Small intestine (tissue), 16 donors: ENCODE measurements at places on chromosomes 3 and 15.

GRCh38 chr3:129577925-129578786 is 28.3 kb downstream of the PLXND1 start:
- no peak for DNase-seq
- H3K27ac ChIP-seq, result no peak overlapping the region
- no peak overlapping the region for H3K4me3 ChIP-seq
- peaks cover 55% of the 10 kb centered on the region for H3K36me3 ChIP-seq
- H3K4me1 ChIP-seq, result no peaks in the 10 kb centered on the region

GRCh38 chr3:172517859-172518466 is 5.3 kb downstream of the TNFSF10 start:
- H3K36me3 ChIP-seq, result peaks cover 3% of the 10 kb centered on the region
- H3K27me3 ChIP-seq, result no peaks in the 10 kb centered on the region
- no peak for DNase-seq
- no peak overlapping the region for H3K4me3 ChIP-seq
- H3K4me1 ChIP-seq, result peaks cover 27% of the 10 kb centered on the region

- no peaks in the 10 kb centered on the region for H3K27me3 ChIP-seq
- H3K4me1 ChIP-seq, result no peaks in the 10 kb centered on the region
- no peaks in the 10 kb centered on the region for H3K36me3 ChIP-seq
- H3K4me3 ChIP-seq, result no peak overlapping the region
- H3K27ac ChIP-seq, result no peak overlapping the region
- no peak for DNase-seq
Observed at GRCh38 chr3:134659391-134660045, 8.7 kb upstream of the KY start.

DNA sequence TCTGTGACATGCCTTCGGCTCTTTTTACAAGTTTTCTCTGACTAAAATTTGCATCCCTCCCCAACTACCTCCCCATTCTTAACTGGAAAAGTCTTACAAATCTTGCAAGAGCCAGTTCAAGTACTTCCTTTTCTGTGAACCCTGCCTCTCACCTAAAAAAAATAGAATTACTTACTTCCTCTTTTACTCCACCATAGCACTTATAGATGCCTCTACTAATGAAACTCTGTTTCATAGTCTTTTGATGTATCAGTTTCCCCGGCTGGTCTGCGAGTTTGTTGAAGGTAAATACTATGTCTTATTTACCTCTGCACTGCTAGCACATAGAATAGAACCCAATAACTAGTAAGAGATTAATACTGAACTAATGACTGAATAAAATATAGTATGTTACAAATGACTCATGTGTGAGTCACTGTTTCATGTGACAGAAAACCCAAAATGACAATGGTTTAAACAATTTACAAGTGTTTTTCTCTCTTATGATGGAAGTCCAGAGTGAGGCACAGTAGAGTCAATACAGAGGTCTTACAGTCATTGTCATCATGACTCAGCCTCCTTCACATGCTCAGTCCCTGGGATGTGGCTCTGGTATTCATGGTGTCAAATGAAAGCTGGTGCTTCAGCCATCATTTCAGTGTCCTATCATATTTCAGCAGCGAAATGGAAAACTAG is 393.5 kb downstream of the RSL24D1 start:
- no peak overlapping the region for H3K27ac ChIP-seq
- H3K36me3 ChIP-seq, result no peaks in the 10 kb centered on the region
- no peak for DNase-seq
- H3K4me1 ChIP-seq, result no peaks in the 10 kb centered on the region
- H3K27me3 ChIP-seq, result no peaks in the 10 kb centered on the region

DNA sequence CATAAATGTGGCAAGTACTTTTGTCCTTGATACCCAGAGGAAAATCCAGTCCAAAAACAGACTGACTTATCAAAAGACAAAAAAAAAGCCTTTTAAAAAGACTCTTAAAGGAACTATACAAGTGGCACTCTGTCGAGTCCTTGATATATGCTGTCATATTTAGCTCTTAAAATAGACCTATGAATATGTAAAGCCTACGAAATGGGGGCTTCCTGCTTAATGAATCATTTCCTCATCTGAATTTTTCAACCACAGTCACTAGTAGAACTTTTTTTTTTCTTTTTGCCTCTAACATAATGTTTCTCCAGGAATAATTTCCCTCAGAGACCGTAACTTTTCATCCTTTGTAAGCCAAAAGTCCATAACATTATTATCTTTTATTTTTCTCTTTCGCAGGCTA is 95.8 kb downstream of the P3H2 start:
- H3K4me3 ChIP-seq, result no peak overlapping the region
- H3K36me3 ChIP-seq, result no peaks in the 10 kb centered on the region
- H3K4me1 ChIP-seq, result no peaks in the 10 kb centered on the region

DNA sequence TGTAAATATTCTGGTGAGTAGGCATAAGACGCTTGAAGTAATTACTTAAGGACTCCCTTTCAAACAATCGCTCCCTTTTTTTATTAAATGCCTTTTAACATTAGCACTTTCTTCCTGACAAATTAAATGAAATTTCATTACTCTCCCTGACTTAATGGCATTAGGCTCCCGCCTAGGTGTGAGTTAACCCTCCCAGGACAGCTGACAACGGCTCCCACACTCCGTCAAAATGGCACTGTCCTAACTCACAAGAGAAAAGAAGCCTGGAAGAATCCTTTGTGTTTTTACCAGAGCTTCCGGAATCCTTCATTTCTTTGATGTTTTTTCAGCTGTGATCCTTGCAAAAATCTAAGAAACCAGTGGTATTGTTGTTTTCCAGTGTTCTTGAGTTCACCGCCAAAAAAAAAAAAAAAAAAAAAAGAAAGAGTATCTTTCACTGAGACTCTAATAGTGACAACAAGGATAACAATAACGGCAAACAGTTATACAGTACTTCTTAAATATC is 861.0 kb upstream of the NR2F2 start:
- H3K4me1 ChIP-seq, result no peaks in the 10 kb centered on the region
- H3K27me3 ChIP-seq, result no peaks in the 10 kb centered on the region
- H3K36me3 ChIP-seq, result no peaks in the 10 kb centered on the region
- H3K4me3 ChIP-seq, result no peak overlapping the region
- H3K27ac ChIP-seq, result no peak overlapping the region

DNA sequence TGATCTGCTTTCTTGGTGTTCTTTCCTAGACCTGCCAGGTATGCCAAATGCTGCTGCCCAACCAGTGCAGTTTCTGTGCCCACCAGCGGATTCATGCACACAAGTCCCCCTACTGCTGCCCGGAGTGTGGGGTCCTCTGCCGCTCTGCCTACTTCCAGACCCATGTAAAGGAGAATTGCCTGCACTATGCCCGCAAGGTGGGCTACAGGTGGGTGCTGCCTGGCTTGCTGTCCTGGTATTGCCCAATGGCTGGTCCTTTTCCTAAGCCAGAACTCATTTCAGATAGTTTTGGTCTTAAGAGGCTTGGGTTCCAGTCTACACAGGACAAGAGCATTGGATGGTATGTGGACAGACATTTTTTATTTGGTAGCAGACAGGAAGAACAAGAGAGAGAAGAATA is 26.5 kb upstream of the ALPK3 start:
- H3K36me3 ChIP-seq, result peaks cover 48% of the 10 kb centered on the region
- no peaks in the 10 kb centered on the region for H3K4me1 ChIP-seq
- no peak overlapping the region for H3K4me3 ChIP-seq
- no peak overlapping the region for H3K27ac ChIP-seq
- H3K27me3 ChIP-seq, result no peaks in the 10 kb centered on the region

DNA sequence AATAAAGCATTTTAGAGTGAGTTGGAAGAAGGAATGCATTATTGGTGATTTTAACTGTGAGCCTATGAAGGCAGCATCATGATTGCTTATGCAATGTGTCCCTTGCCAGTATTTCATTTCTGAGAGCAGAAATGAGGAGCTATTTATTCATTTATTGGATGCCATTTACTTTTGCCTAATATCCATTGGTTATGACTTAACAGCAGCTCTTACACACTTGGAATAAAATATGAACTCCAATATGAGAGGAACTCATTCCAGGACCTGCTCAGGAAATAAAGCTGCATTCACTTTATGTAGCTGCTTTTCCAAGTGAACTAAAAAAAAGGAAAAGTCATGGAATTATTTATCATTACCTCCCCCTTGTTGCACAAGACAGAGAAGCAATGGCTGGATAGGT is 280.1 kb downstream of the LRTM1 start:
- H3K36me3 ChIP-seq, result no peaks in the 10 kb centered on the region
- no peaks in the 10 kb centered on the region for H3K27me3 ChIP-seq
- H3K27ac ChIP-seq, result no peak overlapping the region
- no peaks in the 10 kb centered on the region for H3K4me1 ChIP-seq
- no peak overlapping the region for H3K4me3 ChIP-seq

GRCh38 chr15:51223771-51224229 is 114.6 kb downstream of the CYP19A1 start:
- no peak overlapping the region for H3K4me3 ChIP-seq
- DNase-seq, result no peak
- H3K27ac ChIP-seq, result no peak overlapping the region
- no peaks in the 10 kb centered on the region for H3K4me1 ChIP-seq
- H3K27me3 ChIP-seq, result peaks cover 2% of the 10 kb centered on the region

DNA sequence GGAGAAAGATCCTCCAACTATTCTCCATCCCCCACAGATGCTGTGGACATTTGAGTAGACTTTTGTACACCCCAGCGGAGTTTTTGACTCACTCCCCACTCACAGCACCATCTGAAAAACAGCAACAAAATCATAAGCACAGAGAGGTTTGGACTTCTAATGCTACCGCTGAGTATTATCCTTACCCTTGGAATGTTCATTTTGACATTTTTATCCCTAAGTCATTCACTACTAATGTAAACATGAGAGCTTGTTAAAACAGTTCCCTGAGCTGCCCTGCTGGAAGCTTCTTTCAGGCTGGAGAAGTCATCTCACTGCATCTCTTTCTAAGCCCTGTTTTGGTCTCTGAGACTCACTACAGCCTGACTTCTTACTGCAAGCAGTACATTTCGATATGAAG is 1045.9 kb downstream of the MCTP2 start:
- no peak overlapping the region for H3K27ac ChIP-seq
- no peaks in the 10 kb centered on the region for H3K27me3 ChIP-seq
- no peaks in the 10 kb centered on the region for H3K36me3 ChIP-seq
- DNase-seq, result no peak
- no peaks in the 10 kb centered on the region for H3K4me1 ChIP-seq

- H3K36me3 ChIP-seq, result no peaks in the 10 kb centered on the region
- H3K4me1 ChIP-seq, result no peaks in the 10 kb centered on the region
- no peak overlapping the region for H3K4me3 ChIP-seq
- H3K27me3 ChIP-seq, result no peaks in the 10 kb centered on the region
Observed at GRCh38 chr3:25910997-25911396, 121.1 kb downstream of the OXSM start.

GRCh38 chr3:143585720-143586456 is 262.4 kb downstream of the SLC9A9 start:
- peaks cover 5% of the 10 kb centered on the region for H3K4me1 ChIP-seq
- H3K27me3 ChIP-seq, result no peaks in the 10 kb centered on the region
- H3K36me3 ChIP-seq, result no peaks in the 10 kb centered on the region
- no peak overlapping the region for H3K4me3 ChIP-seq

DNA sequence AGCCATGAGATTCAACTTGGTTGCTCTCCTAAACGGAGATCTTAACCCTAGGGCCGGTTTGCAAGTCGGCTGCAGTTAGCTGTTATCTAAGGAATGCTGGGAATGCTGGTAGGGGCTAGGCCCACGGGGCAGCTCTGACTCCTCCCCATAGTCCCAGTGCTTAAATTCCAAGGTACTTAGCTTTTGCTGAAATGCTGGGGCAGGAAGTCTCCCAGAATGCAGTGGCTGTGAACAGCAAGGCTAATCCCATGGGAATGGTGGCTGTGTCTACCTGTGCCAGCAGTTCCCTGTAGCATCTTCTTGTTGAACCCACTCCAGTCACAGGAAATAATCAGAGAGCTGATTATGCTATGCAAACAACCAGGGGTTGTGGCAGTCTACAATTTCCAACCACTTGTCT is 102.5 kb upstream of the TJP1 start:
- peak overlapping the region; percentile 12 for H3K27ac ChIP-seq
- H3K27me3 ChIP-seq, result no peaks in the 10 kb centered on the region
- H3K36me3 ChIP-seq, result no peaks in the 10 kb centered on the region
- no peak overlapping the region for H3K4me3 ChIP-seq
- DNase-seq, result peak; percentile 74

GRCh38 chr15:31135523-31135922 is 34.0 kb upstream of the TRPM1 start:
- no peaks in the 10 kb centered on the region for H3K36me3 ChIP-seq
- no peaks in the 10 kb centered on the region for H3K27me3 ChIP-seq
- H3K27ac ChIP-seq, result no peak overlapping the region
- DNase-seq, result no peak
- no peaks in the 10 kb centered on the region for H3K4me1 ChIP-seq

GRCh38 chr3:125003369-125003853 is 52.4 kb downstream of the HEG1 start:
- DNase-seq, result peak; percentile 51
- peaks cover 51% of the 10 kb centered on the region for H3K4me1 ChIP-seq
- H3K27me3 ChIP-seq, result no peaks in the 10 kb centered on the region
- peaks cover 4% of the 10 kb centered on the region for H3K36me3 ChIP-seq
- H3K4me3 ChIP-seq, result no peak overlapping the region

DNA sequence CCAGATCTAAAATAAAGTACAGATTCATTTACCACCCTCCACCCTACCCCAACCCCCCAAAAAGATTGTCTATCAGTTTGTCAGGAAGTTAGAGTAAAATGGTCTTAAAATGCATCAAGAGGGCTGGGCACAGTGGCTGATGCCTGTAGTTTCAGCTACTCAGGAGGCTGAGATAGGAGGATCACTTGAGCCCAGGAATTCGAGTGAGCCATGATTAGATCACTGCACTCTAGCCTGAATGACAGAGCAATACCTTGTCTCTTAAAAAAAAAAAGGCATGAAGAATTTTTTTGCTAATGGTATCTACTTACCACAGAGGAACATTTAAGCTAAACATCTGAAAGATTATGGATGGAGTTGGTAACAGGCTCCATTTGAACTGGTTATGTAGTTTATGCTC is 71.0 kb downstream of the RBM6 start:
- H3K27me3 ChIP-seq, result no peaks in the 10 kb centered on the region
- no peaks in the 10 kb centered on the region for H3K4me1 ChIP-seq
- no peak overlapping the region for H3K27ac ChIP-seq
- DNase-seq, result no peak
- H3K4me3 ChIP-seq, result no peak overlapping the region
